ENCODE measurements at places on chromosomes 16 and 17. TPM values are rescaled to one million over a fixed set of nuclear protein-coding genes. Genes with fewer than 3 reads are reported as not detected.

HCRT gene
- total RNA-seq, result not detected

C16orf86 gene
- total RNA-seq, result 0.99 TPM

CMTM4 gene
- 14.5 TPM for total RNA-seq

CYTH1 gene
- 33.4 TPM for total RNA-seq

TNFRSF17 gene
- not detected for total RNA-seq

SPG7 gene
- 138 TPM for total RNA-seq

APOBR gene
- not detected for total RNA-seq

IGF2BP1 gene
- 1.6 TPM for total RNA-seq

RPUSD1 gene
- total RNA-seq, result 32.4 TPM

C16orf92 gene
- total RNA-seq, result not detected

ABCA9 gene
- total RNA-seq, result 2.4 TPM

SLC16A13 gene
- 0.54 TPM for total RNA-seq

C1QTNF8 gene
- not detected for total RNA-seq

OR1A1 gene
- total RNA-seq, result not detected

IL17C gene
- total RNA-seq, result not detected

KRTAP4-16 gene
- total RNA-seq, result not detected

AKAP10 gene
- total RNA-seq, result 21.2 TPM

PRKCB gene
- total RNA-seq, result not detected
